COR-L47 (cell line): ENCODE measurements at places on chromosomes 4 and X.

DNA sequence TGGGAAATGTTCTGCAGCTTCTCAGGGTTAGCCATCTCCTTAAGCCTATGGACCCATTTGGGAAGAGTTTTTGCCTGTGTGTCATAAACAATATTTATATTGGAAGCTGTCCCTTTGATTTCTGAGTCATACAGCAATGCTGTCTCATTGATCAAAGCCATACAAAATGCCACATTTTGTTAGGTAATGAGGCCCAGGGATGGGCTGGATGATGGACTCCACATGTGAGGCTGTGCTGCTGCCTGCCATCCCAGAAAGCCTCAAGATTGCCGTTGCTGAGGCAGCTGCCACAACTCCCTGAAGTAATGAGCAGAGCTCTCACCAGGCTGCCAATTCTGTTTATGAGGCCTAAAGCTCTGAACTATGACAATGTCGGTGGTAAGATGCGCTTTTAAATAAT lies 12.2 kb upstream of the GJB1 start:
- no peak for DNase-seq

DNA sequence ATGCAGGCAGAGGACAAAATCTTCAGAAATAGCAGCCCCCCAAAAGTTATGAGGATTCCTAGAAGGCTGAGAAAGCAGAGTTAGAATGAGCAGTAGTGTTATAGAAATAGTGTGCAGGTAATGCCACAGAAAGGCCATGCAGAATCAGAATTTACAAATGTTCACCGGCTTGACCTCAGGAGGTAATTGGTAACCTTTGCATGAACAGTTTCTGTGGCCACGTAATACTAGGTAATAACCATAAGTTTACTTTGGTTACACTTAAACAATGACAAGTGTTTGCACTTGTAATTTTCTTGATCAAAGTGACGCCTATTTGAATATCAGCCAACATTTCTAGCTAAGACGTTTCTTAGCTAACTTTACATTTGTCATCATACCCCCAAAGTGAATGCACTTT lies 393.6 kb downstream of the GPAT3 start:
- DNase-seq: no peak

DNA sequence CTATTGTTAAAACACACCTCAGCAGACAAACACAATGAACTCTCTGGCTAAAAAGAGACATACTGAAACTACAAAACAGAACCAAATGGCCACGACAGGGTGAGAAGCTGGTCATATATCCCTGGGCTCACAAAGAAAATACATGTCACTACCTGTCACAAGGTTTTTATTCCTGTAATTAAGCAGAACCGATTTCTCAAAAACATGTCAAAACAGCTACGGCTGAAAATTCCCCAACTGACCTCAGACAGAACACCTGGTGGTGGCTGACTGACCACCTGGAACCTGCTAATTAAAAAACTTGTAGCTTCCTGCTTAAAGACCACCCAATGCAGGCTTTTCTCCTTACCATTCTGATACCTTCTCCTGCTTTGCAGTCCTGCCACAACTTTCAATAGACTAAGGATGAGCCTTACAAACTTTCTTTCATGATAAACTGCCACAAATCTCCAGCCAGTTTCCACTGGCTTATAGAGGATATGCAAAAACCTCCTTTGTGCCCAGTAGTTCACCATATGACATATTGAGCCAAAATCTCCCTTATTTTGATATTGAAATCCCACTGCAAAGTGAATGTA lies 571.9 kb downstream of the SPOCK3 start:
- DNase-seq: no peak

DNA sequence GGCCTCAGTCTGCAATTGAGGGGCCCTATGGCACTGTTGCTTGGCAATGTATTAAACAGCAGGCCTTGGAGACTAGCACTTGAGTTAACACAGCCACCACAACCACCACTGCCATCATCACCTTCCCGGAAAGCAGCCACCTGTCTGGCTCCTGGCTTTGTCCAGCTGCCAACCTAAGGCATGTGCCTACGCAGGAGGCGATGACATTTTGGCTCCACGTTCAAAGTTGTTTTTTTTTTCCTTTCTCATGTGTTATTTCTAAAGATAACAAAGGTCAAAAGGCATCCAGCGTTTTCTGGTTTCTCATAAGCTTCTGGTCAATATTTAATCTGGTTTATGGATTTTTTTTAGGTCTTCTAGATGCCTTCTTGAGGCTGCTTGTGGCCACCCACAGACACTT lies 7.5 kb downstream of the CLDN2 start:
- DNase-seq: no peak
